ENCODE measurements at places on chromosomes 1 and 21.
A peak's percentile ranks its signal among the peaks of the same experiment; 100 is the strongest.

DNA sequence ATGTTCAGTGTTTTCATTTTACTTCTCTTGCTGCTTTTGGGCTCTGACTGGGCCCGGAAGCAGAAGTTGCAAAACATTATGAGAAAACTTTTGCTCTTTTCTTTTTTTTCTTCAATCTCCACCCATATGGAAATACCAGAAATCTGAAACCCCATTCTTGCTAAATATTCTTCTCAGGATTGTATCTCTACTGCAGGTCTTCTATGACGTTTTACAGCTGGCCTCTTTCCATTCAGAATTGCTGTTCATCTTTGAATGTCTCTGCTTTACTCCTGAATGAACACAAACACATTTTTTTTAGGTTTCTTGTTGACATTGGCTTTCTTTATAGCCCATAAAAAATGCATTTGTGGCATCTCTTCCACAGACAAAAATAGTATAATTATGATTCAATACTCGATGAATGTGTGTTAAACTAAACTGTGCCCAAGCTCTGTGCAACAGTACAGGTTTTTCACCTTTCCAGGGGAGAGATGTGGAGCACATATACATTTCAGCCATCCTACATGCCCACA, 18.8 kb downstream of the PTPRC start:
- DNase-seq, result peak; percentile 60

- DNase-seq, result peak; percentile 40
Measured at GRCh38 chr1:31708324-31708723, 4.5 kb upstream of the COL16A1 start.

DNA sequence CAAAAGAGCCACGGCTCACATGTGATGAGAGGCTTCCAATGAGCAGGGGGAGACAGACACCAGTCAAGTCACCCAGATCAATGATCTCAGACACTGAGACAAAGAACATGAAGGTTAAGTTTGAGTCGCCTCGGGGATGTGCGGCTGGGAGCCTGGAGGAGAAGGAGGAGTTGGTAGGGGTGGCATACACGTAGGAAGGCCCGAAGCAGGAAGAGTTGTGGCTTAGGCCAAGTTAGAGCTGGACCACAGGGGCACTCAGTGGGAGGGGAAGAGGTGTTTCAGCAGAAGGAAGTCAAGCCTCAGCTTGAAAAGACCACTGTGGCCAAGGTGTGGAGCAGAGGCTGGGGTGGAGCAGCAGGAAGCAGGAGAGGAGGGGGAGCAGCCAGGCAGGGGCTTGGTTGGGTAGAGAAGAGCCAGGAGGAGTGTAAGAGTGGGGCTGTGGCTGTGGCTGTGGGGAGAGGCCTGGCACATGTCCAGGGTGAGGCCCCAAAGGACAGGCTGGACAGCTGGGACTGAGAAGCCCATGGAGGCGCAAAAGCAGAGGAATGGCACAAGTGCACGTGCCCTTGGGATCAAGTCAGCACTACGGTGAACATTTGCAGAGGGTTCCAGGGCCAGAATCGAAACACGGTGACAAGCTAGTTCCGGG, 27.6 kb downstream of the CTNNBIP1 start:
- peak; percentile 73 for DNase-seq

- DNase-seq, result no peak
Measured at GRCh38 chr1:195744256-195744655, 864.0 kb downstream of the KCNT2 start.

- DNase-seq, result no peak
Measured at GRCh38 chr21:45763074-45763473, 119.5 kb downstream of the PCBP3 start.

GRCh38 chr1:99176753-99177152, 87.5 kb upstream of the PLPPR4 start:
- DNase-seq, result no peak

DNA sequence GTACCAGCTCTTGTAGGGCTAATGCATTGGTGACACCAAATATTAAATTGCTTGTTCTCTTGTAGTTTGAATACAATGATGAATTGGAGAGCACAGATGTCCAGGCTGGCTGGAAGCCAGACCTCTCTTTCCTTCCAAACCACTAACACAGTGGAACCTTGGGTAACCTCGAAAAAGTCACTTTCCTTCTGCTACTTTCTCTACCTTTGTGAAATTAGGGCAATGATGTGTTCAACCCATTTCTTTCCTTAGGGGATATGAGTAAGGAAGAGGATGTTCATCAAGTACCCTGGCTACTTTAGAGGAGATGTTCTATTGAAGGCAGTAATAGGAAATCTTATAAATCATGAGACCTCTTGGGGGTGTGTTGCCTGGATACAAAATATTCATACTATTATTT, 55.7 kb downstream of the XCL2 start:
- DNase-seq, result peak; percentile 50

Measured in epithelial cell of esophagus (primary cell).